ENCODE measurements at places on chromosomes 13 and 19.

- DNase-seq = no peak
Measured at GRCh38 chr13:99709134-99709533, 207.9 kb downstream of the TM9SF2 start.

GRCh38 chr19:52725528-52725961, 9.3 kb downstream of the ZNF611 start:
- no peak for DNase-seq

GRCh38 chr13:44142540-44142867, 231.1 kb upstream of the SERP2 start:
- DNase-seq = no peak

DNA sequence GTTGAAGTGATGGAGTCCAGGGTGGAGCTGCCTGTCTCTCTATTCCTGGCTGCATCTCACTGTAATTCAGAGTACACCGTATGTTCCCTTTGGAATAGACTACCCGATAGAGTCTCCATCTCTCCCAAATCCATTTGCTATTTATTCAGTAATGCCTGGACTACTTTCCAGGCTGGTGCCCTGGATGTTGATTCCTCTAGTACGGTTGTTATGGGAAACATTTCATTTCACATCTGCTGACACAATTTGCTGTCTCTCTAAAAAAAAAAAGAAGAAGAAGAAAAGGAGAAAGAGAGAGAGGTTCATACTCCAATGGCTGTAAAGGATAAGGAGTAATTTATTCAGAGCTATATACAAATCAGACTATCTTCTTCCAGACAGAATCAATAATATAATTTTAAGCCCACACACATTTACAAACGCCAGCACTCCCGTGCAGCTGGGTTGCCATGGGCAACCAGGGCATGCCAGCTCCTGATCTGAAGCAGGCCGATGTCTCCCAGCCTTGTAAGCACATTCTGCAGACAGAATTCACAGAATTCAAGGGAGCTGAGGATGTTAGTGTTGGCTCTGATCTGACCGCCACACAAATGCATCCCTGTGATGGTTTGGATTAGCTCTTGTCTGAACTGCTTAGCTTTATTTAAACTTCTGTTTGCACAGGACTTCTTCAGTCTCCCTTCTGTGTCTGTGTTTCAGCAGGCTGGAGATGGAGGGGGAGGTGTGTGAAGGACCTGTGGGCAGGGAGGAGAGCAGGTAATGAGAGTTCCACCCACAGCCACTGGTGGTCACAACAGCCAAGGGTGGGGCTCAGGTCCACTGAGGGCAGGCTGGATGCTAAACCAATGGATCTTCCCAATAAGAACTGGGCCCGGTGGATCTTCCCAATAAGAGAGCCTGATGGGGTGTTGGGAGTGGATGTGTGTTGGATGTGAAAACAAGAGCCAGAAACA, 66.0 kb downstream of the TEX26 start:
- DNase-seq = peak; percentile 16

DNA sequence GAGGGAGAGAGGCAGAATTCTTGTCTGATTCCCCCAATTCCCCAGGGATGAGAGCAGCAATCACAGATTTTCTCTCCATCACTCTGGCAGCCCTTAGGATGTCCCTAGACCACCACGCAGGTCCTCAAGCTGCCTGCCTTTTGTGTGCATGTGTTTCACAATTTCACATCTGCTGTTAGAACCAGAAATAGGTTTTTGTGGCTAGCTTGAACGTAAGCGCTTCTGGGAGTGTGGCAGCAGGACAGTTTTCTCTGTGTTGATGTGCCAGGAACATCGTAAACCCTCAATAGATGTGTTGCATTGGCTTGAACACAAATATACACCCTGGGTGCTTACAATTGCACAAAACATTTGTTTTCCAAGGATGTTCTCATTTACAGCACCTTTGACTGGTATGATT, 78.8 kb upstream of the TMTC4 start:
- no peak for DNase-seq

- DNase-seq = no peak
Measured at GRCh38 chr13:59478908-59479307, 684.8 kb downstream of the DIAPH3 start.

DNA sequence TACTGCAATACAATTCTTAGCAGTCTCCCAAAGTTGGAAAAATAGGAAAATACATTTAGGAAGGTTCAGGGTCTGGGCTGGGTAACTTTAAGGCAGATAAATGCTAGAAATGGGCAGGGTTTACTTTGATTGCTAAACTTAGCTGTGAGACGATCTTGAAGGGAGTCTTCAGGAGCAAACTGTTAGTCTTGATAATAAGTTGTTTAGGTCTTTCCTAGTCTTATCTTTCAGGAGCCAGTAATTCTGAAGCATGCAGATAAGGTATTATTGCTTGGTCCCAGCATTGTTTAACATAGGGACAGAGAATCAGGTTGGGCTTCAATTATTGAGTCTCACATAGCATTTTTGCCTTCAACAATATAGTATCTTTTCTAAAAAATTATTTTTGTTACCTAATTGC, 262.4 kb upstream of the MIR17HG start:
- DNase-seq = no peak

DNA sequence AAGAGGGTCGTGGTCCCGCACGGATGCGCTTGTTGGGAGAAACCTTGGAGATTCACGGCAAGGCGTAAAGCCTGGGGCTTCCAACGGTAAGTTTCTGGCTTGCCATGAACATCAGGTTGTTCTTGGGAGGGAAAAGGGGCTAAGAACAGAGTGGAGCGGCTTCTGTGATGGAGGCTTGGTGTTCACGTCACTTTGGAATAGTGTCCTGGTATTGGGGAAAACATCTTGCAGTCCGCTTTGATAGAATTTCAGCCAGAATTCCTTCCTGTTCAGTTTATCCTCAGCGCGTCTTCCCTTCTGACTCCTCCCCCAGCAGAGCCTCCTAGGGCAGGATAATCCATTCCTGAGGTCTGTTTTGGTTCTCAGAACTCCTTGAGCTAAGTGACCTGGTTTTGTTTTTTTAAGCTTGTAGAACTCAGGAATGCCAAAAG, 2.0 kb downstream of the KCTD15 start:
- no peak for DNase-seq

- DNase-seq = no peak
Measured at GRCh38 chr13:53920916-53921315, 892.3 kb downstream of the OLFM4 start.

DNA sequence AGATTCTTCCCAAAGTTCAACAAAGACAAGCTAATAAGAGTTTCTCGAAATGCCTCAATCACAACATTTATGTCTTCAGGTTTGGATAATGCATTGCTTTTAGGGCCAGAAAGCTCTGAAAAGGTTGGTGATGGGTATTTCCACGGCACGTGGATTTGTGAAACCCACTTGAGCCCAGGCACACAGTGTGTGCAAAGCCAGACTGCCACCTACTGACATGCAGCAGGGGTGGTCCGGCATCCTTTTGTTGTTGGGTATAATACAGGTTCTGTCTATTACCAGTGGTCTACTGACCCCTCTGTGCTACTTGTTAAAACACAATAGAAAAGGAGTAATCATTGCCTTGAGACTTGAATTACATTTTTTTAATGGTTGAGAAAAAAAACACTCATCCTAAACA, 225.6 kb downstream of the RAP2A start:
- peak; percentile 7 for DNase-seq

DNA sequence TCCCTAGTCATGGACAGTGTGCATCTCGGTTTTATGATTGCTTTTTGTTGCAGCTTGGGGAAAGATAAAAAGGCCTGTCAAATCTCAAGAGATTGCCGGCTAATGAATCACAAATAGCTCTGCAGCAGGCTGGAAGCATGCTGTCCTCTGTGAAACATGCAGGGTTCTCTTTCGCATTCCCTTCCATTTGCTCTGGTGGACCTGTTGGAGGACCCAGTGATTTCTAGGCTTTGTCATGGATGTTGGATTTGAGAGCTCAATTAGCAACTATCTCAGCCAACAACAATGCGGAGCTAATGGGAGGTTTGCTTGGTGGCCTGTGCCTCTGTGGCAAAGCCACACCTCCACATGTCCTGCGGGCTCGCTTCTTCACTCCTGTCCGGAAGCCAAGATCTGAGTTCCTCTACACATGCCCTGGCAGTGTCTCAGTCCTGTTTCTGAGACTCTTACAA, 418.1 kb upstream of the ARGLU1 start:
- no peak for DNase-seq

- no peak for DNase-seq
Measured at GRCh38 chr19:28061111-28061510, 1151.8 kb downstream of the UQCRFS1 start.
